ENCODE measurements at places on chromosomes 1 and 21.

GRCh38 chr1:41021526-41022308 is at the start of gene SLFNL1:
TSS of gene SLFNL1 (minus strand) at chr1:41021725. CDS start at chr1:41020660, 1,065 bp downstream.
- no peak for DNase-seq

GRCh38 chr1:203473781-203474305 is 1.8 kb upstream of the PRELP start:
- no peak for DNase-seq

DNA sequence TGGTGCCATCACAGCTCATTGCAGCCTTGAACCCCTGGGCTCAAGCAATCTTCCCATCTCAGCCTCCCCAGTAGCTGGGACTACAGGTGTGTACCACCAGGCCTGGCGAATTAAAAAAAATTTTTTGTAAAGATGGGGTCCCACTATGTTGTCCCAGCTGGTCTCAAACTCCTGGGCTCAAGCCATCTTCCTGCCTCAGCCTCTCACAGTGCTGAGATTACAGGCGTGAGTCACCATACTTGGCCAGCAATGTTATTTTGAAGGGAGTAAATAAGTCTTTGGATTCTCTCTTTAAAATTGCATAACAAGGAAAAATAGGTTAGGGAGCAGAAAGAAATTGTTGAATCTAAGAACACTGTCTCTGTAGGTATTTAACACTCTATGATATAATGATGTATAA is 111.3 kb downstream of the RPS6KC1 start:
- DNase-seq, result no peak

- DNase-seq, result no peak
These were observed 154.0 kb downstream of the LIPI start for GRCh38 chr21:14056771-14057191.

DNA sequence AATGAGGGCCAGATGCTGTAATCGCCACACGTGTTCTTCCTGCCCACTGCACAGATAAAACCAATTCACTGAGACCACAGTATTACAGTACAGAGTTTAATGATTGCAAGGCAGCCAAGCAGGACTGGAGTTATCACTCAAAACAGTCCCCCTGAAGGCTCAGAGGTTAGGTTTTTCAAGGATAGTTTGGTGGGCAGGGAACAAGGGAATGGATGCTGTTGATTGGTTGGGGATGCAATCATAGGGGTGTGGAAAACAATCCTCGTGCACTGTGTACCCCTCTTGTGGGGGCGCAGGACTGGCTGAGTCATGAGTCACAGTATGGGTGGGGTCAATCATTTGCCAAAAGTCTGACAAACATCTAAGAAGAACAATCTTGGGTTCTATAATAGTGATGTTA is 12.4 kb upstream of the USP1 start:
- DNase-seq, result no peak

DNA sequence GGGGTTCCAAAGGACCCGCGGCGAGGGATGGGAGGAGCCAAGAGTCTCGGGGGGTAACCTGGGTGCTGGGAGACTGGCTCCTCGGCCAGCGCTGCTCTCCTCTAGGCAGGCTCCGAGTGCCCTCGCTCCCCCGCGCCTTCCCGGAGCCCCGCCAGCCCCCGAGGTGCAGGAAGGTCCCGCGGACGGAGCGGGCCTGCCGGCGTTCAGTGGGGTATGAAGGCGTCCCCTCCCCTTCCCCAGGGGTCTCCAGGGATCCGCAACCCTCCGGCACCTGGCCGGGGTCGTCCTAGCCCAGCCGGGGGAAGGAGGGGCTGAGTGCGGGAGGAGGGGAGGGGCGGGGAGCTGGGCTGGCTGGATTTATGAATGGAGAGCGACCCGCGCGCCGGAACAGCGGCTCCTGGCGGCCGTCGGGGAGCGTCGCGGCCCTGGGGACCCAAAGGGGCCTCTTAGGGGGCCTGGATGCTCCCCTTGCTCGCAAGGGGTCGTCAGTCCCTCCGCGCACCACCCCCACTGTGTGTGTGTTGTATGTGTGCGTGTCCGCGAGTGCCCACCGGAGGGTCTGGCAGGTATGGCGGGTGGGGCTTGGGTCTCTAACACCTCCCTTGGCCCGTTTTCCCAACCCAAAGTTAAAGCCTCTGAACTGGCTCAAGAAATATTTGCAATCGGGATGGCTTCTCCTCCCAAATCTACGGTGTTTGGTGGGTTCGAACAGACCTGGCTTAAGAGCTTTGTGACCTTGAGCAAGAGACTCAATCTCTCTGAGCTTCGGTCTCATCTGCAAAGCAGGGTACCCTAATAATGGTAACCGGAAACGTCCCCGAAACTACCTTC is 642 bp downstream of the HCRTR1 start:
- DNase-seq, result no peak

- DNase-seq, result no peak
These were observed 67.6 kb downstream of the ARHGEF16 start for GRCh38 chr1:3522112-3522511.
